ENCODE measurements at places on chromosomes 7 and 10. TPM values are rescaled to one million over a fixed set of nuclear protein-coding genes. Genes with fewer than 3 reads are reported as not detected.

The ACTR1A gene
- total RNA-seq: 144 TPM

The FERD3L gene
- not detected for total RNA-seq

The HABP2 gene
- not detected for total RNA-seq

The CRYGN gene
- 1.2 TPM for total RNA-seq

The CCZ1B gene
- total RNA-seq: 40.3 TPM

The HYAL4 gene
- total RNA-seq: 0.11 TPM

The IDI2 gene
- not detected for total RNA-seq
